NCI-H2081 (cell line): ENCODE measurements at places on chromosomes 12 and 14.

DNA sequence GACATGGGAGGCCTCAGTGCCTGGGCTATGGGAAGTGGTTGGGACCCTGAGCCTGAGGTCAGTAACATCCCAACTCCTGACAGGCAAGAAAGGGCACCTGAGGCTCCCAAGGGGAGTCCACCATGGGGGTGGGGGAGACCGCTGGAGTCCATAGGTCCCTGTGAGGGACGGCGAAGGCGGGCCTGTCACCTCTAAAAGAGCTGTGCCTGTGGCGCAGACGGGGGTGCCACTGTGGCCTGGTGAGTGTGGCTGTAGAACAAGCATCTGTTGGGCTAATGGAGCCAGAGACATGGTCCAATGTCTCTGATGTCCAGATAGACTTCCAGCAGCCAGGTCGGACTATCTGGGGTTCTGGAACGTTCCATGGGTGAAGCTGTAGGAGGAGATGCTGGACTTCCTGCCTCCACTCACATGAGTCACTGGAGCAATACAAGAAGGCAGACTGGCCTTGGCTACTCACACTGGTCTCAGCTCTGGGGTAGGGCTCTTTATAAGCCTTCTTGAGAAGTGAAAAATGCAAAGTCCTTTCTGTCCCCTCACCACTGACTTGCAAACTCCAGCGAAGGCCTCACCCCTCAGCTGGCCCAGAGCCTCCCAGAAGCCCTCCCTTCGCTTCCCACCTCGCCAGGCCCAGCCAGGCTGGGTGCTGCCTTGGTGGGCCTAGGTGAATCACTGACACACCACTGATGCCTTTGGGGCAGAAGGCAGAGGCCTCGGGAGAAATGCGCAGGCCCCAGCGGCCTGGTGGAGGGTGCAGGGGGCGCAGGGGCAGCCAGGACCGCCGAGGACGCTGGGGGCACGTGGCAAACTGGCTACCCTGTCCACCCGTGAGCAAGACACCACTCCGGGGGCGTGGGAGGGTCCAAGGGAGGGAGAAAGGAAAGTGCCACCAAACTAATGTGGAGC lies 1.1 kb upstream of the TRAF3 start:
- no peak for DNase-seq

- no peak for DNase-seq
These were observed 44.6 kb downstream of the DDHD1 start for GRCh38 chr14:53108292-53109104.

DNA sequence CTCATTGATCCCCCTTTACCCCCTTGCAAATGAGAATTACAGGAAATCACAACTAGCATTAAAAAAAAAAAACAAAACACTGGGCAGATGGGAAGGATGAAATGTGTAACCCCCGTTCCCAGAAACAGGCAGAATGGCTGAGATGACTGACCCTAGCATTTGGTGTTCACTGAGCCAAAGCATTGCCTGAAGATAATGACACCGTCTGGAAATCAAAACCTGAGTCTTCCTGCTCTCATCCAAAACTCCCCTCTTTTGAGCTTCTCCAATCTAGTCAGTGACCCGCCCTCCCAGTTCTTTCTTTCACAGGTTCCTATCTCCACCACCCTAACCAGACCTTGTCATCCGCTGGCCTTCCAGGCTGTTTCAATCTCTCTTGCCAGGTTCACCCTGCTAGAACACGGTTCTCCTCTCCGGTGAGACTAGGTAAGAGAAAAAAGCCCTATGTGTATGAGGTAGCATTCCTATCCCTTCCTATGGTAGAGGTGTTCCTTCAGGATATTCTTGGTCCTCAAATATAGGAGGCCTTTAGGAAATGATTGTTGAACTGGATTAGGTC lies 21.3 kb downstream of the SUSD6 start:
- DNase-seq: no peak

DNA sequence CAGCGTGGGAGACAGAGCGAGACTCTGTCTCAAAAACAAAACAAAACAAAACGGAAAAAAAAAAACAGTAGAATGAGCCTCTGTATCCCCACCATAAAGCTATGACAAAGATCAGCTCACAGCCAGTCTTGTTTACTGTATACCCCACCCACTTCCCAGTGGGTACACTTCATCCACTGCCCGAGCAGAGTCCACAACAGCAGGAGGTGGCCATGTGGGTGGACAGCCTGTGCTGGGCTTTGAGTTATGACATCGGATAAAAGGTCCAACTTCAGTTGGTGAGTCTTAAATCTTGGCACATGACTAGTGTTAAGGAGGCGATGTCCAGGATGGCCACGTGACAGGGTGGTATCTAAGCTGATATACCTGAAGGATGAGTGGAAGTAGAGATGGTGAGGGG lies 34.8 kb upstream of the MAPKAPK5 start:
- DNase-seq: no peak

GRCh38 chr14:36167431-36167830 lies 9.1 kb downstream of the PTCSC3 start:
- DNase-seq: no peak

DNA sequence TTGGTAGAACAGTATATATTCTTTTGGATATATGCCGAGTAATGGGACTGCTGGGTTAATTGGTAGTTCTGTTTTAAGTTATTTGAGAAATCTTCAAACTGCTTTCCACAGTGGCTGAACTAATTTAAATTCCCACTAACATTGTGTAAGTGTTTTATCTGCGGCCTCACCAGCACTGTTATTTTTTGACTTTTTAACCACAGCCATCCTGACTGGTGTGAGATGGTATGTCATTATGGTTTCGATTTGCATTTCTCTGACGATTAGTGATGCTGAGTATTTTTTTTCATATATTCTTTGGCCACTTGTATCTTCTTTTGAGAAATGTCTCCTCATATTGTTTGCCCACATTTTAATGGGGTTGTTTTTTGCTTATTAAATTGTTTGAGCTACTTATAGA lies 357.4 kb downstream of the C12orf50 start:
- no peak for DNase-seq
